Activated T-cell treated with anti-CD3 and anti-CD28 coated beads for 4 hours (primary cell): ENCODE measurements at places on chromosomes 3 and 15.

DNA sequence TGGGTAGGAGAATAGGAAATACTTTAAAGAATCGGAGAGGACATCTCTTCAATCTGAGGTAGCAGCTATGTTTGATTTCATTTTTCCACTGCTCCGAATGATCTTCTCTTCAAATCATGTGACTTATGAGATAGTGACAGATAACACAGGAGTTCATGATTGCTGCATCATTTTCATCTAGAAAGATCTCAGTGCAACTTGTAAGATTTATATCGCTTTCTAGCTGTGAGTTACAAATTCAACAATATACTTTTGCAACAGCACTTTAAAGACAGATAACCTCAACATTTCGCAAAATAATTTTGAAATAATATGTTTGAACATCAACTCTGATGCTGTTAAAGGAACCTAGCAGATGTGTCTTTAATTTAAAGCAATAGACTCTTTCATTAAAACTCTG, 99.9 kb upstream of the CCDC80 start:
- no peak for DNase-seq

GRCh38 chr3:12904951-12905315, 63.6 kb upstream of the RPL32 start:
- DNase-seq: no peak

DNA sequence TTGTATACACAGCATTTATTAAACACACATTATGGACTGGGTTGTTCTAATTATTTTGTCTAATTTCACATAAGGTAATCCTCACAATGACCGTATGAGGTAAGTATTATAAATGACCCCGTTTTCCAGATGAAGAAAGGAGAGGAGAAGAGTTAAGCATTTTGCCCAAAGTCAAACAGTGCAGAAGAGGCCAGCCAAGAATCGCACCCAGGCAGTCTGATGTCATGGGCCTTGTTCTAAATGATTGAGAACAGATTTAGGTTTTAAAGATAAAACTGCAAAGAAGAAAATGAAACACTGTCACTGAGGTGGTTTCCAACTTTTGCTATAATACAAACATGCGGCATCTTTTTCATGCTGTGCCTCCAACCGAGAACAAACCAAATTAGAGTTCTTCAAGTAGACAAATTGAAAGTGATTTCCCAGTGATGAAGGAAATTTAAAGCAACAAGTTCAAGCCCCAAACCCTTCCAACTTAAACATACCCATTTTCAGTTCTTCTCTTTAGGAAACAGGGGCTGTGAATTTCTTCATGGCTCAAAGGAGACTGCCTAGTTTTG, 155.3 kb downstream of the THRB start:
- DNase-seq: no peak

DNA sequence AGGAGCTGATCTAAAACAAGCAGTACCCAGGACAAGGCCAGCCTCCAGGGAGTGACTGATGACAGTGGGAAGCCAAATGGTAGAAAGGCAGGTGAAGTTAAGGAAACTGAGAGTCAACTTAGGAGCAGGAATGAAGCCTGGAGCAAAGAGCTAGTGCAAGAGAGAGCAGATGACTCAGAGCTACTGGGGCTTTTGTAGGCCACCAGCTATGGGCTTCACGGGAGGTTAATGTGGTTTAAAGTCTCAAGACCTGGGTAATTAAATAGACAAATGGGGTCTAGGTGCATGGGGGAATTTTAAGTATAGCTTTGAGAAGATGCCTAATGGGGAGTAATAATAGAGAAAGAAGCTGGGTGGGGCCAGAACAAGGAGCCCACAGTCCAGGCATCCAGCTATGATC, 3.1 kb downstream of the CD86 start:
- no peak for DNase-seq

GRCh38 chr3:99686955-99687612, 48.7 kb downstream of the COL8A1 start:
- no peak for DNase-seq

- no peak for DNase-seq
These were observed 6.4 kb upstream of the NR1D2 start for GRCh38 chr3:23938688-23939087.

DNA sequence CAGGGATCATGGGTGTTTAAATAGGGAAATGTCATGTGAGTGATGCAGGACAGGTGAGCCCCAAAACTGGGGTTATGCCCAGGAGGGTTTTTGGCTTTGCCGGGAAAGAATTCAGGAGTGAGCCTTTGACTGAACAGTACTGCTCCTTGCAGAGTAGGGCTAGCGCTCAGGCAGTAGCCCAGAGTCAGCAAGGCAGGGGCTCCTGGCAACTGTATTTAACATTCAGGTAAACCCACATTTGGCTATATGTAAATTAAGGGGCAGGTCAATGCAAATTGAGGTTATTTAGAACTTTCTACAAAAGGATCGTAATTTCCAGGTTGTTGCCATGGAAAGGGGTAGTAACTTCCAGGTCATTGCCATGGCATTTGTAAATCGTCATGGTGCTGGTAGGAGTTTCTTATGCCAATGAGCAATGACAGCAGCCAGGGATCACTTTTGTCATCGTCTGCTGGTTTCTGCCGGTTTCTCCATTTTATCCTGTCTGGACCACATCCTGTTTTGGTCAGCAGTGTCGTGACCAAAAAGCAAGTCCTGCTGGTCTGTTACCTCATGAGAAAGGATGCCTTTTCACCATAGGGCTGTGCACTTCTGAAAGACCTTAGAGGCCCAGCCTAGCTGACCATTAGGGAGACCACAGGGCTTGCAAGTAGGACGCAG, 24.3 kb downstream of the MTHFS start:
- DNase-seq: no peak

DNA sequence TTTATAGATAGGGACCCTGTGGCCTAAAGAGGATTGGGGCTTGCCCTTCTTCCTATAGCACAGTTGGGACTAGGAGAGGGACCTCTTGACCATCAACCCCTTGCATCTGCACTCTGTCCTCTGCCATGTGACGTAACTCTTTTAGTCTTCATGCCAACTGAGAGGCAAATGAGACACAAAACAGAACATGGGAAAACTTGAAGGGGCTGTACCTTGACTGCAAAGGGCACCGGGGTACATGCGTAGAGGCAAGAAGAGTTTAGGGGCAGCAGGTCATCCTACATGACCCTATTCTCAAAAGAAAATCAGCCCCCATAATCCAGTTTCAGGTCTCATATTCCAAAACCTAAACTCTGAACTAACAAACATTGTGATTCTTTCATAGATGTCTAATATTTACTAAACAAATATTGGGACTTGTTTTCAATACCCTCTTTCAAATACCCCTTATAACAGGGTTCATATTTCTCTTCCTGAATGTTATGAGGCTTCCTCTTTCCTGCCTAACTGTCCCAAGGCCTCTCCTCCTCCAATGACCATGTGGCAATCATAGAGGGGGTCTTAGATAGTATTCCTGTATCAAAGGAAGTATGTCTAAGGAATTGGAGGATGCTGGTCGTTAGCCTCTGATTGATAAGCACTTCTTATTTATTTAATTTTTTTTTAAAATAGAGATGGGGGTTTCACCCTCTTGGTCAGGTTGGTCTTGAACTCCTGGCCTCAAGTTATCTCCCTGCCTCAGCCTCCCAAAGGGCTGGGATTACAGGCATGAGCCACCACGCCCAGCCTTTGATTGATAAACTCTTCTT, 20.6 kb downstream of the ACKR2 start:
- DNase-seq: no peak

GRCh38 chr15:36748366-36749115, 169.1 kb downstream of the CDIN1 start:
- DNase-seq: no peak

GRCh38 chr3:128859630-128860029, 19.8 kb upstream of the ACAD9 start:
- no peak for DNase-seq

DNA sequence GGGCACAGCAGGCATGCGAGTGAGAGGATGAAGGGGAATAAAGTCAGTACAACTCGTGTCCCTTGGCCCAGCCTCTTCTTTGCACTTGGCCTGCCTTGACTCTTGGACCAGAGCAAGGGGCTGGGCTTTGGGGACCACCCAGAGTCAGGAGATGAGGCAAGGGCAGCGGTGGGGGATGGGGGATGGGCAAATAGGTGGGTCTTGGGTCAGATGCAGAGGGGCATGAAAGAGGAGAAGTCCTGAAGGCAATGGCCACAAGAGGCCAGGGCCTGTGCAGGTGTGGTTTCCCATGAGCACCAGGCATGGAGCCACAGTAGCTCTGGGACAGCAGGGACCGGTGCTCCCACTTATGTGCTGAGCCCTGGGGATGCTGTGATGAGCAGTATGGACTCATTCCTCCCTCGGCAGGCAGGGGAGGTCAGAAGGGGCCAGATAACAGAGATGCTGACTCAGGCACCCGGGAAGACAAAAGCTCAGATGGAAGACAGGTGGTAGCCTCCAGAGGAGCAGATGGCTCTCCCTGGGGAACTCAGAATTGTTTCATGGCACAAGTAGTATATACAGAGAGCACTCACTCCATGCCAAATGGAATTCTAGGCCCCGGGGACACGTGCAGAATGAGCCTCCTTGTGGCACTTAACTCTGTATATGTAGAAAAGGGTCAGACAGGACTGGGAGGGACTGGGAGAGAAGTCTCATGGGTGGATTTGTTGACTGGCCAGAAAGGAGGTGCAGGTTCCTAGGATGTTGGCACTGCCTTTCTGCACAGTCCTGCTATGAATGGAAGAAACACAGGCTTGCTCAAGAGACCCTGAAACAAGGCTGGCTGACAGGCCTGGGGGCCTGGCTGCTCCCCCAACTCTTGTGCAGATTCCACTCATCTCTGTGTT, 14.3 kb downstream of the ZBTB47 start:
- DNase-seq: no peak

GRCh38 chr3:156641618-156641975, 32.8 kb upstream of the TIPARP start:
- DNase-seq: no peak
